ENCODE measurements at places on chromosomes 4 and X.

DNA sequence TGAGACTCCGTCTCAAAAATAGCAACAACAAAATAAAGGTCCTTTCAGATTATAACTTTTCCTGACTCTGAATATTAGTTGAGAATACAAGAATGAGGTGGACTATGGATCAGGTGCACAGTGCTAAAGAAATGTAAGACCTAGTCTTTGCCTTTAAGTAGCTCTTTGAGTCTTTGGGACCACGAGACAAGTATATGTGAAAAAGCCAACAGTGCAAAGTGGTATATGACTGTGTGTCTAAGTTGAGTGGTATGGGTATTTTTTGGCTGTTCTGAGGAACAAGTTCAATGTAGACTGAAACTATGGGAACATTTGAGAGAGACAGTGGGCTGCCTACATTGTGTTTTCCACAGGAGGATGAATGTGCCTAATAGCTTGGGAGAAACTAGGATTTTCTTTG lies 2.8 kb downstream of the GAB1 start:
- DNase-seq, result no peak

GRCh38 chr4:150181536-150181935 lies 103.3 kb downstream of the DCLK2 start:
- DNase-seq, result no peak

- DNase-seq, result peak; percentile 92
These were observed at the start of gene HSD17B11 for GRCh38 chr4:87390891-87391575. HSD17B11 (minus strand) TSS chr4:87391188; CDS start chr4:87391070, 118 bp downstream.

- DNase-seq, result no peak
These were observed 36.4 kb downstream of the F9 start for GRCh38 chrX:139566981-139567380.

DNA sequence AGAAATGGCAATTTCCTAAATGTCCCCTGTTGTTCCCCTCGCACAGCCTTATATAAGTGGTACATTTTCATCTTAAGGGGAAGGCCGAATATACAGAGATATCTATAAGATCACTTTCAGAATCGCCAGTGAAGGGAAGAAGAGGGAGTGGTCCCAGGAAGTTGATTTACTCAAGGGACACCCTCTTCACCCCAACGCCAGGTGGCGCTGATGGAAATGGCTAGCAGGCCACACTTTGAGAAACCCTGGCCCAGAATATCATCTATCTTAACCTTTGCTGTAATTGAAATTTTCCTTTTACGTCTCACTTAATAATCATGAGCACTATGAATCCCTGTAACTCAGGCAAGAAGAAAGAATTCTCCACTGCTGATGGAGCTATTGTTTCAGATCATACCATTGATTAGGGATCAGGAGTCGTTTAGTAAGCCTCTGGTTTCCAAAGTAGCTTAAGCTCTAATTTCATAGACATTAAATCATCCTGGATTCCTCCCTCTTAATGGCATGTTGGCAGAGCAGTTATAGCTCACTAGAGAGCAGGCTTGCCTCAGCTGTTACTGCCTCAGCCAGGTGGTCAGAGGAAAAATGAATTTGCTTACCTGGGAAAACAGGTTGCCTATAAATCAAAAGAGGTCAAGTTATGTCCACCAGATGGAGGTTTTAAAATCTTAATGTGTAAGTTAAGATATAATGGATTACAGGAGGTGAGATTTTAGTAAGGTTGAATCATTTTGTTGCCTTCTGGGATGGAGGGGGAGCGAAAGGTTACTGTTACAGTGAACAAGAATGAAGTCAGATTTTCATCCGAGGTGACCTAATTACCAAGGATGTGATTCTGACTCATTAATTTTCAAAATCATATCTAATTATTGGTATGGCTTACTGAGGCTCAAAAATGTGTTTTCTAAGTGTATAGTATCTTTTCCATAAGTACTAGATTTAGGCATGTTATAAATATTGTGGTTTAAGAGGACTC lies 941.2 kb upstream of the TENM3 start:
- peak; percentile 39 for DNase-seq

DNA sequence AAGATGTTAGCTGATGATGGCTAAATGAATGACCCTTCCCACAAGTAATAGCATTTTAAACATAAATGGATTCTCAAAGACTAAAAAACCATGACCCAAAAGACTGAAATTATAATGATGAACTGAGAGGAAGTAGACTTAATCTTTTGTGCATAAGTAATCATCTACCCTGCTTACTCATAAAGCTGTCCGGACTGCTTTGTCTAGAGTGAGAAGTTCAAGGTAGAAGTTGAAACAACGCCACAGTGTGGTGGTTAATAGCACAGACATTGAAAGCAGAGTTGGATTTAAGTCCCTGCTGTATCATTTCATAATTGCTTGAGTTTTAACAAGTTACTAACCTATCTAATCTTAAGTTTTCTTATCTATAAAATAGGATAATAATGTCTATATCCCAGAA lies 346.6 kb downstream of the CENPC start:
- DNase-seq, result peak; percentile 22

DNA sequence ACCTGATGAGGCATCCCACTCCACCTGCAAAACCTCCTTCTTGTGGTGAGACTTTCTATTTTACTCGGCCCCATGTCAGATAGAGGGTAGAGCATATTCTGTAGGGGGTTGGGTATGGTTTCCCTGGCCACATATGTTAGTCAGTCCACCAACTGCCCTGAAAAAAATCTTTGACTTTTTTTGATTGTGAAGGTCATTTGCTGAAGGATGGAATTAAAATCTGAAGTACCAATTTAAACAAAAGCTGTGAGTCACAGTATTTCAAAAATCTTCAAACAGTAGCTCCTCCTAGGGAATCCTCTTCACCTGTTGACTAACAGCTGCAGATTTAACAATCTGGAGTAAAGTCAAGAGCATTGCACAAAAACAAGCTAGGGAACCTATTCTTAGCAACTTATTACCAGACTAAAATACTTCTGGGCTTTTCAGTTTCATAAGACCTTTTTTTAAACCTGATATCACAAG lies 8.0 kb upstream of the CCDC110 start:
- no peak for DNase-seq

GRCh38 chrX:110665223-110666002 lies 130.2 kb downstream of the CHRDL1 start:
- peak; percentile 1 for DNase-seq

DNA sequence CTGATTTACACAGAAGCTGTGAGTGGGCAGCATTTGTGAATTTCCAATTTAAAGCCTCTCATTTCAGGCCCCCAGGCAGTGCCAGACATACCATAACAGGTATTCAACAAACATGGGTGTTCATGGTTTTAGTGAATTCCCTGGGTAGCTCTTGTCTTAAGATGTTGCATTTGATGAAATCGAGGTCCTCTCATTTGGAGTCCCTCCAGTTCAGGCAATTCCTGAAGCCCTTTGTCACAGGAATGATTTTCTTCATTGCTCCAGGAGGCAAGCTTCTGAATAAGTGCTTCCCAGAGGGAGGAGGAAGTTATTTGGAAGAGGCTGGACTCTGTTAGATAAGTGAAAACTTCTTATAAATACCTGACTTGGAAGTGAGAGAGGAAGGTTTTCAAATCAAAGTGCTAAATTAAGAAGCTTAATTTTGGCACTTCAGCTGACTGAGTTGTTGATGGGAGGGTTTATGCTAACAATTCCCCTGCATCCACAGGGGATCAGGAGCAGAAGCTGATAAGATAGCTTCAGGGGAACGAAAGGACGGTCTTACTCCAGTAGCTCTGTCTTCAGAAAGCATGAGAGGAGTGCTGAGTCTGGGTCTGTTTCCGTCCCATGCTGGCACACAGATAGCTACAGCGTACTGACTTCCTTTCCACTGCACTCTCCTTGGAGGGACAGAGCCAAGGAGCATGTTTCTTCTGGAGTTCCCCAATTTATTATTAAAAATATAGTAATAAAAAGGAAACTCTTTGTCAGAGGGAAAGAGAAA lies 543.1 kb downstream of the GBA3 start:
- DNase-seq, result no peak

DNA sequence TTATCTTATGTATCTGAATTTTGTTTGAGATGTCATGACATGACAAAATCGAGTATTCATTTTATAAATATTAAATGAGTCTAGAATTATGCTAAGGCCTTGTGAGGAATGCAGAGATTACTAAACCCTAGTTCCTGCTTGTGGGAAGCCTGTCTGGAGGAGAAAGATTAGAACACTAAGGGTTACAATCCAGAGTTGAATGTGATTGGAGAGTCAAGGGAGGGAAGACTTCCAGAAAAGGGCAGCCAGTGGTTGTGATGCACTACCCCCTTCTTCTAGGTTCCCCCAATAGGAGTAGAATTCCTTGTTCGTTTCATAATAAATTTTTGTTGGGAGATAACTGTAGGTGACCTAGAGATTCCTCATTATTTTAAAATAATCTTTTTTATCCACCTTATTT lies 141.1 kb downstream of the AFF1 start:
- no peak for DNase-seq

GRCh38 chr4:2608291-2608690 lies 71.8 kb downstream of the FAM193A start:
- DNase-seq, result no peak

GRCh38 chr4:39166177-39166576 lies 16.2 kb upstream of the WDR19 start:
- DNase-seq, result no peak

GRCh38 chr4:34932591-34932990 lies 1311.7 kb downstream of the ARAP2 start:
- DNase-seq, result no peak

Data from erythroblast (primary cell).